ENCODE measurements at places on chromosomes 16 and 17. TPM values are rescaled to one million over a fixed set of nuclear protein-coding genes. Genes with fewer than 3 reads are reported as not detected.

HS3ST3B1 gene
- polyA plus RNA-seq = 24.1 TPM

HS3ST3A1 gene
- polyA plus RNA-seq = 4.5 TPM

NRN1L gene
- polyA plus RNA-seq = 0.70 TPM

NPIPB13 gene
- polyA plus RNA-seq = 12.3 TPM

C17orf78 gene
- polyA plus RNA-seq = 0.15 TPM

SLFN14 gene
- 0.19 TPM for polyA plus RNA-seq

TM4SF5 gene
- 3.1 TPM for polyA plus RNA-seq

HSF4 gene
- polyA plus RNA-seq = 1.6 TPM

SEBOX gene
- not detected for polyA plus RNA-seq

KRT20 gene
- 0.11 TPM for polyA plus RNA-seq

DNA sequence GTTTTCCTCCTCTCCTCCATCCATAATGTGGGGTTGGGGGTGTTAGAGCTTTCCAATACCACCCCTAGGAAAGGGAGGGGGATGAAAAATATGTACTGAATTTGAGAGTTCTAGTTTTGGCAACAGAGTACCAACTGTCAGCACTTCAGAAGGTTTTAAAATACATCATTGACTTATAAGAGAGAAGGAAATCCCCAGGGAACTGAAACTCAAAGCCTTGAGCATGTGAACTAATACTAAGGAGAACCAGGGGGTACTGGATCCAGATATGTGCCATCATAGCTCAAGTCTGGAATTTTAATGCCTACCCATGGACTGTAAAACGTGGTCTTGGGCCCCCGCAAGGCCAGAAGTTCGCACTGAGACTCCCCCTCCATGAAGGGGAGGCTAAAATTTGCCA, 15.8 kb downstream of the CACNG5 start:
- no peak for DNase-seq

- no peak for DNase-seq
Measured at GRCh38 chr17:17377071-17377967, 74.1 kb downstream of the NT5M start.

DNA sequence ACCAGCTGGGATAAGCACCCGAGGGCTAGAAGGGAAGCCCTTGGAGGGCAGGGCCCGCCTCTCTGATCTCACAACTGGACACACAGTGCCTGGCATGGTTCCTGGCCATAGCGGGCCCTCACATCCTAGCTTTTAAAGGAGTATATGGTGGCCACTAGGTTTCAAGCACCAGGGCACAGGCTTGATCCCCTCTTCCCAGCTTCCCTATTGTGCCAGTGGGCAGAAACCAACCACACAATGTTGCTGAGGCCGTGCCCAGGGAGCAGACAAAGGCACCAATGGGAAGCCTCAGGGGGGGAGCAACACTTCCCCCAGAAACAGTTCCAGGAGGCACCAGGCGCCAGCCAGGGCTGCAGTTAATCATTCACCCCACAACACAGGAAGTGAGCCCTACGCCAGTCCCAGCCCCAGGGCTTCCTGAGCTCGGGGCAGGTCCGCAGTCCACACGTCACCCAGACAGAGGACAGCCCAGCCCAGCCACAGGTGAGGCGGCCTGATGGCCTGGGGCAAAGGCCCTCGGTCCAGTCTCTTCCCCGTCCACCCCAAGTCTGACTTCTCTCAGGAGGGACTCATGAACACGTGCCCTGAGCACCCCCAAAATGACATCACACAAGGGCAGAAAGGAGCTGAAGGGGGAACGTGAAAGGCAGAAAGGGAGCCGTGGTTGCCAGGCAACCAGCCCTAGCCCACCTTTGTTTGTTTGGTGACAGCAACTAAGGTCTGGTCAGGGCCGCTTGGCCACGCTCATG, 12.8 kb downstream of the SMIM5 start:
- peak; percentile 74 for DNase-seq

DNA sequence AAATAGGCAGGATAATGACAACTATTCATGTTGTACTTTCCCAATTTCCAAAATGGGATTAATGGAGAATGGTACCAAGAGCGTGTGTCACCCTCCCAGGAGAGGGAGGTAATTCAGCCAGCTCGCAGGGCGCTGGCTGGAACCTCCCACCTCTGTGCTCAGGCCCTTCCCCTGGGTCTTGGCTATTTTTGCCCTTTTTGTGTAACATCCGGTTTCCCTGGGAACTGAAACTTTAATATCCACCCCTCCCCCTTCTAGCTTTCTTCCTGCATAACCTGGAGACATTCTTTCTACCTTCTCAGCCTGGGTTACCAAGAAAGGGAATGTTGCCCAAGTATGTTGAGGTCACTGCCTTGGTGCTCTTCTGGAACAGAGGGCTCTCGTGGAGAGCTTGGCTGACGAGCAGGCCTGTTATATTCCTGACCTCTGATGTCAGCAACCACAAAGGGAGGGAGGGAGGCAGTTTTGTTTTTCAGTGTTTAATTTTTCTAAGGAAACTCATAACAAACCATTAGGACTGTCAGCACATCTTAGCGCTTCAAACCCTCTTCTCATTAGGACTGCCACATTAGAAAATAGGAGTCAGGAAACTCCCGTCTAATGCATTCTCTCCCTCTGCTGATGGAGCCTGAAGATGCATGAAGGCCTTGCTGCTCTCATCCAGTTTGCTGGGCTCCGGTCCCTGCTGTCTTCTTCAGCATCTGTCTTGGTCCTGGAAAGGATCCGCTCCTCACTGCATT, 25.6 kb downstream of the ITGB3 start:
- peak; percentile 28 for DNase-seq

GRCh38 chr17:67672592-67673335, 45.0 kb upstream of the NOL11 start:
- DNase-seq = no peak

DNA sequence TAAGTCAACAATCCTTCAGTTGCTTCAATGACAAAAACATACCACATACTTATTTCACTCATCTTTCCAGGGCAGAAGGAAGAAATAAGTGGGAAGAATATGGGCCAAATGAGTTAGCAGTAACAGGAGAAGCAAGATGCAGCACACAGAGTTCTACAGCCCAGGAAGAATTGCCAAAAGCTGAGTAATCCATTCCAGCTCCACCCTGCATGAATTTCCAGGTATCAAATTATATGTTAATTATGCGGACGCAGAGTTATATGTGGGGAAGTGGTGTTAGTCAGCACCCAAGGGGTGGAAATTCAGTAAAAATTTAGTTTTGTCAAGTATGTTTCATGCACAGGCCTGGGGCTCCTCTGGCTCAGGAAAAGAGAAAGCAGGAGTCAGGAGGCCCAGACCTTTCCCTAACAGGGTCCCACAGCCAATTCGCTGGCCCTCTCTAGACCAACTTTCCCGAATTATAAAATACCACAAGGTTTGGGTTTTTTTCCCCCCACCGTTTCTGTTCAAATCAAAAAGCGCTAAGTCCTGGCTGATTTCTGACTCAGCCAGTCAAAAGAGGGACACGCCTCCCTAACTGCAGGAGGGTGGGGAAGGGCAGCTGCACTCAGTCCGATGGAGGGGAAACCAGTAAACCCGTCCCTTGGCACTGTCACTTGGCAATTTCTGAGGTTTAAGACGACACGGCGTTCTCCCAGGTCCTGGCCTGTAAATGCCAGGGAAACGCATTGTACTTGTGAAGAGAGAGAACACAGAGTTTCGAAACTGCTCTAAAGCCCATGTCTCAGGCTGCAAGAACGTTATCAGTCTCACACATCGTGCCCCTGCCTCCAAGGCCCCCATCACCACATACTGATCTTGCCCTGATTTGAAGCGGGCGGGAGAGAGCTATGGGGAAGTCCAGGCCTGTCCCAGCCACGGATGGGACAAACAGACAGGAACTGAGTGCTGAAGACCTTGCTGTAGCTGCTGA, 58.1 kb downstream of the ZFHX3 start:
- no peak for DNase-seq

DNA sequence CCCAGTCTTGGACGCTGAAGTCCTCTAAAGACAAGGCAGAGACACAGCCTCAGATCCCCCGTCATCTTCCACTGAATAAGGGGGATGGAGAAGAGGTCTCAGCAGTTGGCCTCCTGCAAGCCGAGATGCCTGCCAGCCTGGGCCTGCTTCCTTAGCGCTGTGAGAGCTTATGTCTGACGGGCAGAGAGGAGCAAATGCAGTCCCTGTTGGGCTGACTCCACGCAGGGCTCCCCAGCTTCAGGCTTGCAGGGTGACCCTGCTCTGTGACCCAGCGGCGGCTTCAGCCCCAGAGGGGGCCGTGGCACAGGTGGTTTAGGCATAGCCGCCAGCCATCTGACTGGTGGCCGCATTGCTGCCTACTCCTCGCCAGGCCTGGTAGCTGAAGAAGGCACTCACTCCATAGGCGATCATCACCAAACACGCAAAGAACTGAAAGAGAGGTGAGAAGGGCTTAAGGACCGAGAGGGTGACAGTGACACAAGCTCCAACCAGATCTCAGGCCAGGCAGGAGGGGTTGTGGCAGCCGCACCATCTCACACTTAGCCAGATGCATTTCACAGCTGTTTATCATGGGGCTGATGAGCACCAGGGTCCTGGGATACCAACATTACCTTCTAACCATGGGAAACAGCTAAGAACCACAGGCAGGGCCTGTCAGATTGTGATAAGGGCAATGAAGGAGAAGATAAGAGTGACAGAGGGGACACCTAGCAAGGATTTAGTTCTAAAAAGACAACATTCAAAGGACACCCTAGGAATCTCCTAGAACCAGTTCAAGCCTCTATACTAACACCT, 11.7 kb downstream of the ARL2BP start:
- DNase-seq = no peak

GRCh38 chr17:31499771-31500554, 108.5 kb downstream of the RAB11FIP4 start:
- DNase-seq = no peak

DNA sequence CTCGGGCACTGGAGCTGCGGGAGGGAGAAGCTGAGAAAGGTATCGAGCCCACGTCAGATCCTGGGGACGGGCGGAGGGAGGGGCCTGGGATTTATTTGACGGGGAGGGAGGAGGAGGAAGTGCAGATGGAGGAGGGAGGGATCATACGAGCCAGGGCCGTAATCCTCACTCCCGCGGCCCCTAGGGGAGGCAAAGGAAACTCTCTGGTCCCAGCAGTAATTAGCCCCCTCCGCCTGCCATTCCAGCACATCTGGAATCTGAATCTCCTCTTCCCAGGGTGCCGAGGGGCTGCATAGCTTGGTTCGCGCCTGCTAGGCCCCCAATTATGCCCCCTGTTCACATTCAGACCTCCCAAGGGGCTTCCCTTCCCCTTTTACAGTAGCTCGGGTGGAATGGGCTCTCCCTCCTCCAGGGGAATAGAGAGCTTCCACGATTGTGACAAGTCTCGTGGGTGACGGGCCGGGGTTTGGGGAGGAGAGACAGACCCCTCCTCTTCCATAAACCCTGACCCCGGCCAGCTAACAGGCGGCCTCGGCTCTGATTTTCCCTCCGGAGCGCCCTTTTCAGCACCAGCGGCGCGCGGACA, at the start of gene SEZ6L2:
Gene SEZ6L2 (minus strand): TSS at position 35 of the 586 bp plus-strand sequence. CDS start 531 bp downstream, outside the sequence.
- peak; percentile 78 for DNase-seq

GRCh38 chr17:81869221-81870130, 1.7 kb downstream of the ARHGDIA start:
- no peak for DNase-seq
